Suppressor macrophage (primary cell): ENCODE measurements at places on chromosomes 6 and 20.

DNA sequence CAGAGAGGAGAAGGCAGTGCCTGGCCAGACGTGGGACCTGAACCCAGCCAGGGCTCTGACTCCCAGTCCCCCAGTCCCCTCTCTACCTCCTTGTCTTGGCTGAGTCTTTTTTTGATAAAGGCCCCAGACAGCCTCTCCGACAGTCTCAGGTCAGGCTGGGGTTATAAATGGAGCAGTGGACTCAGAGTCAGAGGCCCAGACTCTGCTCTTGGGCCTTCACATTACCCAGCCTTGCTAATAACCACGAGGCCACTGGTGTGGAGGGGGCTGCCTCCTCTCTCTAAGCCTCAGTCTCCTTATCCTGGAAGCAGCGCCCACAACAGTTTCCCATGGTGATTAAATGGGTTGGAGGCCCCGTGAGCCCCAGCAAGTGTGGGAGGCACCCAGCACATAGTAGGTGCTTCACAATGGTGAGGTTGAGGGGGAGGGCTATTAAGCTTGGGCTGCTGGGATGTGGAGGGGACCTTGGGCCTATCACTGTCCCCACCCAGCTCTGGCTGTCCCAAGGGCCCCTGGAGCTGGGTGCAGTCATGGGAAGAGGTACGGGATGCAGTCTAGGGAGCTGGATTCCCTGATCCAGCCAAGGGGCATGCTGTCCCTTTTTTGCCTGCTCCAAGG is 35.7 kb downstream of the TGM2 start:
- DNase-seq: no peak

DNA sequence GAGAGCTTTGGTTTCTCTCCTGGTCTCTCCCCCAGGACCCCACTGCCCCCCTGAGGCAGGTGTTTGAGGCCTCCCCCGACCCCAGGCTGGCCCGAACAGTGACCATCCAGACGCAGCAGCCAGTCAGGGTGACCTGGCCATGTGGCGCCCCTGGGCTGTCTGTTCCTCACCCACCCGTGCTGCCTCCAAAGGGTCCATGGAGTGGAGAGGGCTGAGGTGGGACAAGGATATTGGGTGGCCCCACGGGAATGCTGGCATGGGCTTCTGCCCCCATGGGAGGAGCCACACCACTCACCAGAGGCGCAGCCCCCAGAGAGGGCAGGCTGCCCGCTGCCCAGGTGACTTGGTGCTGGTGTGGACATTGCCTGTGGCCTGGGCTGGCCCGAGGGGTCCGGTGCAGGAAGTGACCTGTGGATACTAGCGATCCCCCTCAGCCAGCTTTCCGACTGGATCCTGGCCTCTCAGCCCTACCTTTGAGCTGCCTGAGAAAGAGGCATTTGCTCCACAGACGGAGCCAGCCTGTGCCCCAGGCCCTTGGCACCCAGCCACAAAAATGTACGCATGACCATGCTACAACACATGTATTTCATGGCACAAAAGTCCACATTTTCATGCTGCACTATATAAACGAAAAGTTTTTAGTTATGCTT is 50.8 kb downstream of the BCAS4 start:
- DNase-seq: no peak

GRCh38 chr6:161455848-161456247 is 182.0 kb upstream of the AGPAT4 start:
- no peak for DNase-seq

- DNase-seq: no peak
Observed at GRCh38 chr6:39055661-39056060, 7.1 kb downstream of the GLP1R start.

DNA sequence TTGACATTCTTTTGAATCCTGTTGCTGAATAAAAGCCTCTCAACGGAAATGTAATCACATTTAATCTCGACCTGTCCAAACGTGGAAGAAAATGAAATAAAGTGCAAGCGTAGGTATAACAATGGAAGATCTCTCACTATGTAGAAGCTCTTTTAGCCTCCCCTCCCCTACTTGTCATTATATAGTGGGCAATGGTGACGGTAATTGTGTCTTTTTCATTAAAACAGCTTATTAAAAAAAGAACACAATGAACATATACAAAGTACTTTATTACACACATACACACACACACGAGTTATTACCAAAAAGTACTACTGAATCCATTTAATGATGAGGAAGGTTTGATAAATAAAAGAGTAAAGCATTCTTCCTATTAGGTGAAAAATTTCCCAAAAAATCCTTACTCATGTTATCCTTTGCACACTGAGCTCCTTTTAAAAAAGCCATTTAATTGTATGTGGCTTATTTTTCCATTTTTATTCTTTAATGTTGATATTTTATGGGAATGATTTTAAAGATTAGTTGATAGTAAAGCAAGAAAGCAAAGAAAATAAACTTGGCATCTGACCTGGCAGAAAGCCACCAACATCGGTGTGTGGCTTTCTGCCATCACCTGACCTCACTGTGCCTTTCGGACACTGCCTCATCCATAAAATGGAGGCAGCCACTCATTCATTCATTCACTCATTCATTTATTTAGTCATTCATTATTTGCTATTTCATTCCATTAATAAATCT is 493 bp upstream of the SGK1 start:
- no peak for DNase-seq

- no peak for DNase-seq
Observed at GRCh38 chr6:48959251-48960060, 503.6 kb downstream of the MMUT start.

DNA sequence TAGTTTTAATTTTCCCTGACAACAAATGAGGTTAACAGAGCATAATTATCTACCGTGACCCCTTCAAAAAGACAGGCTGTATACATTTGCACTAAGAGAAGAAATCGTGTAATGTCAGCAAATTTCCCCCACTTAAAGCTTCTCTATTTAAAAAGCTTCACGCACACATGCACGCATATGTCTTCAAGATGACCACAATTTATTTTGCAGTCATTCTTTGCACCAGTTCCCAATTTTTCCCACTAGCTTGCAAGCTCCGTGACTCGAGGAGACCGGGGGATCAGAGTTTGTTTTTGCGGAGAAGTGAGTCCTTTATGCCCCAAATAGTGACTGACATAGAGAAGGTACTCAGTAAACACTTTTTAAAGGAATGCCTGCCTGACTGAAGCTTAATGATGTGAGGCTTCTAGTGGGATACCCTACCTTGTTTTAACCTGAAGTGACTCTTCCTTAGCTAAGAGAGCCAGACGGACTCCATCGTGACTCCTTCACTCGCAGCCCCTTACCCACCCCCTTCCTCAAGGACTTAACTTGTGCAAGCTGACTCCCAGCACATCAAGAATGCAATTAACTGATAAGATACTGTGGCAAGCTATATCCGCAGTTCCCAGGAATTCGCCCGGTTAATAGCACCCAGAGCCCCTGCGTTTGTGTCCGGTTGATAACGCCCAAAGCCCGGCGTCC is 9.3 kb upstream of the NQO2 start:
- peak; percentile 64 for DNase-seq

GRCh38 chr20:35700625-35701148 is 1.5 kb downstream of the ROMO1 start:
- DNase-seq: no peak

GRCh38 chr20:8693709-8694108 is 375.2 kb upstream of the PLCB4 start:
- DNase-seq: no peak

GRCh38 chr6:36758516-36759147 is 61.0 kb downstream of the RAB44 start:
- DNase-seq: no peak

- DNase-seq: no peak
Observed at GRCh38 chr6:105428342-105428957, 25.6 kb upstream of the PREP start.

- DNase-seq: no peak
Observed at GRCh38 chr6:132045877-132046276, 94.7 kb upstream of the CCN2 start.

DNA sequence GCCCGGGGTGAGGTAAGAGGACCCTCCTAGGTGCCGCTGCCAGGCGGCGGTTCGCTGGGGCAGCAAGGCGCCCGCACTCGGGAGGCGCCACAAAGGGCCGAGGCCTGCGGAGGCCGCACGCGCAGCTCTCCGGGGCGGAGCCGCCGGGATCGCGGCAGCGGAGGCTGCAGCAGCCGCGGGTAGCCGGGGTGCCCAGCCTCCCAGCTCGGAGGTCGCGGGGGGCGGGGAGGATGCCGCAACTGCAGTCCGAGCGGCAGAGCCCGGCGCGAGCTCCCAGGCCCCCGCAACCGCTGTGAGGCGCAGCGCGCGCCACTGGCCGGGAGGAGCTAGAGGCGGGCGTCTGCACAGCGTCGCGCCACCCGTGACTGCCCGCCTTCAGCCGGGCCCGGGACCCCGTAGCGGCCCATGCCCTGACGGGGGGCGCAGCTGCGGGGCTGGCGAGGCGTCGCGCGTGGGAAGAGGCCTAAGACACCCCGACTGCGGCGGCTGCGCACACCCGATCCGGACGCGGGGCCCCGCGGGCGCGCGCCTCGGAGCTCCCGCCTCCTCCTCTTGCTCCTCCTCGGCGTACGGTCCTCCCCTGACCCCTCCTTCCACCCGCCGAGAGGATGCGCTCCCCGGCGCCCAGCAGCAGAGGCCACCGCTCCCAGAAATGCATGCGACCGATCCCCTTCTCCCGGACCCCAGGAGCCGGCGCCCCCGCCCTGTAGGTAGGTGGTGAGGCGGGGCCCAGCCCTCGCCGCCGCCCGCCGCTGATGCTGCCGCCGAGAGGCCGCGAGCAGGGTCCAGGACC is at the start of gene NCOA7:
Gene NCOA7 (plus strand): TSS at position 603 of the 793 bp plus-strand sequence. CDS start 24,395 bp downstream, outside the sequence.
- DNase-seq: peak; percentile 93

DNA sequence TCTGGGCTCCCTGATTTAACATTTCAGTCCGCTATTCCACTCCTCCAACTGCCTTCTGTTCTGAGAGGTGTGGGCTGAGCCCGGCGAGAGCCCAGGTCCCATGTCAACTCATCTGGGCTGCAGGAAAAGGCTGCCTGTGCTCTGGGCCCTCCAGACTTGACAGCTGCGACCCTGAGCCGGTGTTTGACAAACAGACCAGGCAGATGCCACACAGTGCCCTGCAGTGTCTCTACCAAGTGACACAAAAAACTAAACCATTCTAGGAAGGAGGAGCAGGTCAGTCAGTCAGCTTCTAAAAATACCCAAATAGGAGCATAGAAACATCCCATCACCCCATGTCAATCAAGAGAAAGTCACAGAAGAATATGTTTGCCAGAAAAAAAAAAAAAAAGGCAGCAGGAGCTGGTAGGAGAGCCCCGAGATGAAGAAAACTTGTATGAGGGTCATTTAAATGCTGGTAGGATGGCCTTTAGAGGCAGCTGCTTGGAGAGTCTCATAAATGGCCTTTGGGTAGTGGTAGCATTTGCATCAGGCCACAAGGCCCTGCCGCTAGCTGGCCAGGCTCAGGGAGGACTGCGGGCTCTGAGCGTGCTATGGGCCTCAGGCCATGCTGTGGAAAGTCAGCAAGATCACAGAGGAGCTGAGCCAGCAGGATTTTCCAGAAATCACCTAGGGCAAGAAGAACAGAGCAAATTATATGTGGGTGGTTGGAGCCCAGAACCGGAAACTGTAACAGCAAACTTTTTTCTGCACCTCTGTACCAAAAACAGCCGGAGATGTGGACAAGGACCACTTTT is 36.6 kb upstream of the GFOD1 start:
- no peak for DNase-seq

GRCh38 chr6:108260126-108260808 is 573 bp downstream of the SNX3 start:
- peak; percentile 63 for DNase-seq

DNA sequence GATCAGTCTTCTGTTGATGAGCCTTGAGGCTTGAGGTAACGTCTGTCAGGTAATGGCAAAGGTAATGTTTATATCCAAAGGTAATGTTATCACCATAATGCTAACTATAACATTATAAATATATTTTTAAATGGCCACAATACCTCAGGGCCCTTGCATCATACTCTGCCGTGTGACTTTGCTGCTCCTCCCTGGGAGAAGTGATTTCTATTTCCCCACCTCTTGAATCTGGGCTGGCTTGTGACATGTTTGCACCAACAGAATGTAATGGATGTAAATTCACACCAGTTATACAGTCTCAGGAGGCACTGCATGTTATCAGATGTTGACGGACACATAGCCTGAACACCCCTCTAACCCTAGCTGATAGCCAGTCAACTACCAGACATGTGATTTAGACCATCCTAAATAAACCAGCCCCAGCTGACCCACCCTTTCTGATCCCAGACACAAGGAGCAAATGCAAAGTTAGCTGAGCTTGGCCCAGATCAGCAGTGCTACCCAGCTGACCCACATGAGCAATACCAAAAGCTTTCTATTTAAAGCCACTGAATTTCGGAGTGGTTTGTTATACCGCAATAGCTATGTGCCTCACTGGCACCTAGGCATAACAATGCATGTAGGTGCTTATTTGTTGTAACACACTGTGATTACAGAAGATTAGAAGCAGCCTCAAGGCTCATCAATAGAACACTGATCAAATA is 93.8 kb upstream of the SIRPA start:
- peak; percentile 67 for DNase-seq

GRCh38 chr20:57484772-57485171 is 40.2 kb downstream of the CTCFL start:
- no peak for DNase-seq

DNA sequence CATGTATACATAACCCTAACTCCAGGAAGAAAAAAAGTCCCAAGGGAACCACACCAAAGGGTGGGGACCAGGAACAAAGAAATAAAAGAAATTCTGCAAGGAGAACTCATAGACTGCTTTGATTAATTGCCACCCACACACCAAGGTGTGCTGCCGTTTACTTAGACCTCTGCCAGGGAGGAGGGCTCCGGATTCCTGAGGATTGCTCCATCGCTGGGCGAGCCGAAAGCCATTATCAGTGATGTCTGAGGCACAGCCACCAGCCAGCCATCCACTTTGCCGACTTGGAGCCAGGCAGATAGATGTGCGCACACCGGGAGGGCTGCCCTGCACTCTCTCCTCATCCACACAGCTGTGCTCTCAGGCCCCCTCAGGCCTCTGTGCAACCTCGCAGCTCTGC is 272.7 kb upstream of the FOXQ1 start:
- no peak for DNase-seq

DNA sequence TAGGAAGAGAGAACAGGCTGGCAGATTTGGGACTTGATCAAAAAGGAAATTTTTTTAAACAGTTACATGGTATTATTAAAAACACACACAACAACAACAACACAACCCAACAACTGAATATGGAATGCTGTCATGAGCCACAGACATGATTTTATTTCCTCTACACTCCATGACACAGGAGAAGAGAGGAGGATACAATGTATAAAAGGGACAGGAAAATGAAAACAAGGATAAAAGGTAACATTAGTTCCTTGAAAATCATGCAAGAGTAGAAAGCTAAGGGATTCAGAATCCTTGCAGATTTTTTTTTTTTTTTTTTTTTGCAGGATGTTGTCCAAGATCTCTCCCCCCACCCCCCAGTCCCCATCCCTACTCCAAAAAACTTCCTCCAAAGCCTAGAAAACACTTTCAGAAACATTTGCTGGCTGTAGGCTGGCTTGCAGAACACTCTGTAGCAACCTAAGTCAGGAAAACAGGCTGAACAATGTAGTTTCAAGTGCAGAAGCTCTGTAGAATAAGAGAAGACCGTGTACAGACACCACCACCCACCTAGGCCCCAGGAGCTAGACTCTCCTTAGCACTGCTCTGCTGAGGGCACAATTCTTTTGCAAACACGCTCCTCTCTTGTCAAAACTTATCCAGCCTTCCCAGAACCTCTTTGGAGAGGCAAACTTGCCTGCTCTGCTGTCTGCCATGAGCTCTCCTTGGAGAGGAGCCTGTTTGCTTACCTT is 845 bp downstream of the ZMYND8 start:
- no peak for DNase-seq

- no peak for DNase-seq
Observed at GRCh38 chr6:146905181-146905704, 299.0 kb upstream of the STXBP5 start.

GRCh38 chr20:63150391-63150898 is 65.5 kb downstream of the YTHDF1 start:
- DNase-seq: no peak
